EL (cell line): ENCODE measurements at places on chromosomes 6 and 20.
A peak's percentile ranks its signal among the peaks of the same experiment; 100 is the strongest.

GRCh38 chr6:138582573-138582972, 83.3 kb upstream of the NHSL1 start:
- no peak for DNase-seq

DNA sequence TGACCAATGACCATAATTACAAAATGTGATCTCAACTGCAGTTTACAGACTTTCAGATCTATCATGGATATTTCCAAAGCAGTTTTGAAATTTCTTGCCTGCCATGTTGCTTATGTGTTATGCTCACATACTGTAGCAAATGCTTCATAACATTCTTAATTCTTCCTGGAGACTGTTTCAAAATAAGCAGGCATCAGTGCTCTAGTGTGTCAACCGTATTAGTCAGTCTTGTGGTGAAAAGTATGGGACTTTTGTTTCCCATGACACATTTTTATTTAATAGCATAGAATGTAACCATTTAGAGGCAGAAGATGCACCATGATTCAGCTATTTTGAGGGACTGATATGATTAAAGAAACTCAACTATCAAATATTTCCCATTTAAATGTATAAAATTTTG, 1.7 kb downstream of the POPDC3 start:
- peak; percentile 87 for DNase-seq

- no peak for DNase-seq
Observed at GRCh38 chr6:39268721-39269120, 39.4 kb upstream of the KCNK5 start.

DNA sequence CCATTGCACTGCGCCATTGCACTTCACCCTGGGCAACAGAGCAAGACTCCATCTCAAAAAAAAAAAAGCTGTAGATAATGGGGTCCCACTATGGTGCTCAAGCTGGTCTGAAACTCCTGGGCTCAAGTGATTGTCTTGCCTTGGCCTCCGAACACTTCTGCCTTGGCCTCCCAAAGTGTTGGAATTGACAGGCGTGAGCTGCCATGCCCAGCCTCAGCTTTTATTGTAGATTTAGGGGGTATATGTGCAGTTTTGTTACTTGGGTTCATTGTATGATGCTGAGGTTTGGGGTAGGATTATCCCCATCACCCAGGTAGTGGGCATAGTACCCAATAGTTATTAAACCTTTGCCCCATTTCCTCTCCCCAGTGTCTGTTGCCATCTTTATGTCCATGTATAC, 11.4 kb downstream of the HSPA1B start:
- DNase-seq = no peak

DNA sequence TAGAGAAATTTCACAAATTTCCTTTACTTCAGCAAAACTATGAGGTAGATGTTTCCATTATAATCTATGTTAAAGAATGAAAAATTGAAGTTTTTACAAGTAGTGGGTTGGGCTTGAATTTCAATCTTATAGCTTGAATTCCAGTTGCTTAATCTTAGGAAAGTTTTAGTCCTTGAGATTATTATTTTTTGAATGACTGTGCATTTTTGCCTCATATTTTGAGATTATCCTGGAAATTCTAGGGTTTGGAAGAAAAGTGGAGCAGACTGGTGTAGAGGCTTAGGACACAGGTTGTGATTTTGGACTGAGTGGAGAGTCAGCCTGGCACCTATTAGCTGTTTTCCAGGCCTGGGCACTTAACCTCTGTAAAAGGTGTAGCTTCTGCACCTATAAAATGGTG, 5.7 kb downstream of the MTCL3 start:
- DNase-seq = no peak

DNA sequence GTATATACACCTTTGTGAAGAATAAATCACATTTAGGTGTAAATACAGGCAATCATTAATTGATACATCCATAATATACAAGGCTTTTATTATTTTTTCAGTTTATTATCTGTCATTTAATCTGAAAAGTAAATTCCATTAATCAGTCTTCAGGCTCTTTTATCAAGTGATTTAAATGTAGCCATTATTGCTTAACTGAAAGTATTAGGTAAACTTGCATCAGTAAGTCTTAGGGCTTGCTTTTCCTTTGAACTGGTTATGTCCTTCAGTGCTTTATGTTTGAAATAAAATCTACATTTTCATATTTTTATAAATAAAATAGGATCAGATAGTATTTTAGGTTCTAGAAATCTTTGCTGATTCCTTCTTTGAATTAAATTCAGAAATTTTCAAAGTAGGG, 4.1 kb downstream of the TPBG start:
- no peak for DNase-seq
